ENCODE measurements at places on chromosomes 13 and 19.

DNA sequence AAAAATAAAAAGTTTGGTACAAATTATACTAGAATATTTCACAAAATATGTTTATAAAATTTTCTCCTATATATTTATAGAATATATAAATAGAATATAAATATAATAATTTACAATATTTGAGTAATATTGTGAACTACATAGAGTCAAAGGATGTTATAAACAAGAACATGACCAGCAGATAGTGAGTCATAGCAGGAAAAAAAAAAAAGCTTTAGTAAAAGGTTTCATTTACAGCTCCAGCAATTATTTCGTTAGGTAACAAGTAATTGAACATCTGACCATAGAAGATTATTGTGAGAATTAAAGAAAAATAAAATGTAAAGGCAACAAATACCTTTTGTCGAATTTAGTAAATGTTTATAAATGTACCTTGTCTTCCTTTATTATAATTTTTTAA is 864.1 kb downstream of the PCDH17 start:
- DNase-seq = no peak

- no peak for DNase-seq
These were observed 108.5 kb downstream of the SOX1 start for GRCh38 chr13:112175162-112176075.

- no peak for DNase-seq
These were observed 233.1 kb downstream of the ZNF536 start for GRCh38 chr19:30605333-30605732.

DNA sequence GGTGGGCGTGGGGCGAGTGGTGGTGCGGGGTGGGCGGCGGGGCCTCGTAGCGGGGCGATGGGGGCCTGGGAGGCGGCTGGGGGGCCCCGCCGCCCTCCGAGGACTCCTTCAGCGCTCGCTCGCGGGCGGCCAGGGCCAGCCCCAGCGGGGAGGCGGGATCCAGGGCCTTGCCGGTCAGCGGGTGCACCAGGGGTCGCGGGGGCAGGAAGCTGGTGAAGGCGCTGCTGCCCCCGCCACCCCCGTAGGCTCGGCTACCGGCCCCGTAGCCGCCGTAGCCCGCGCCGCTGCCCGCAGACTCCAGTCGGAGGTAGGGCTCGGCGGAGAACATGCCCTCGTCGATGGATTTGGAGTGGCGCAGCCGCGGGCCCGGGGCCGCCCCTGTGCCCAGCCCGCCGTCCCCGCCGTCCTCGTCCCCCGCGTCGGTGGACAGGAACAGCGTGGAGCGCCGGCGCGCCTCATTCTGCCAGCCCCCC is 18.6 kb downstream of the C19orf81 start:
- DNase-seq = no peak

- no peak for DNase-seq
These were observed 9.6 kb downstream of the BCAM start for GRCh38 chr19:44818466-44819031.

DNA sequence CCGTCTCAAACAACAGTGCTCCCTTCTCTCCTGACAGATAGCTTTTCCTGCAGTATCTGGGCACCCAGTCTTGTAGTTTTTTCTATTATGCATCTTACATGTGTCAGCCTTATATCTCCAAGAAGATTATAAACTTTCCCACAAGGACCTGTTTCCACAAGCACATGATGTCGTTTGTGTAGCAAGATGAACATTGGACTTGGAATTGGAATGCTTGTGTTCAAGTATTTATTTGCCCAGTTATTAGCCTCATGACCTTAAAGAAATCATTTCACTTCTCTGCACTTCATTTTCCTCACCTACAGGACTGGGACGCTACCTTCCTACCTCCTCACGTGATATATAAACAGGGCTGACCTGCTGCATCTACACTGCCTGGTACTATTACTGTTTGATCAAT is 21.5 kb downstream of the SHISA2 start:
- DNase-seq = no peak

- DNase-seq = no peak
These were observed 503 bp upstream of the SLC7A9 start for GRCh38 chr19:32869966-32870573.

- DNase-seq = no peak
These were observed 593 bp downstream of the ATG4D start for GRCh38 chr19:10544242-10544752.

GRCh38 chr13:26899202-26899601 is 138.6 kb upstream of the GPR12 start:
- DNase-seq = no peak

- no peak for DNase-seq
These were observed 35.5 kb downstream of the DOT1L start for GRCh38 chr19:2199215-2199614.

- no peak for DNase-seq
These were observed 14.2 kb downstream of the FCAR start for GRCh38 chr19:54888239-54888638.

GRCh38 chr13:33257841-33258807 is 27.4 kb downstream of the STARD13 start:
- DNase-seq = no peak

- no peak for DNase-seq
These were observed 1.7 kb upstream of the PLEKHG2 start for GRCh38 chr19:39410831-39411080.

DNA sequence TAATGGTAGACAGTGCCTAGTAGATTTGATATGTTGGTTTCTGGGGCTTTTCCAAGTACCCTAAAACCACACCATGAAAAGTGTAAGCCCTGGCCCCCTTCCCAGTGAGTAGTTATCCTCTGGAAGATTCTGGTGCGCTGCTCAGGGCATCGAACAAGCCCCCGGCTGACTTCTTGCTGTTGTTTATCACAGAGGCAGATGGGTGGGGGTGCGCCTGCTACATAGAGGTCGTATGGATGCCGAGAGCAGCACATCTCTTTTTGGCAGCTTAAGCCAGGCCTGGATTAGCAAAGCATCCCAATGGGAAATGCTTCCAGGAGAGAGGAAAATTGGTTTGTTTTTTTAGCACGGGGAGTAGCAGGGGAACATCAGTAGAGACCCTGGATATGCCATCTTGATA is 26.3 kb upstream of the SPATA13 start:
- DNase-seq = no peak

- DNase-seq = peak; percentile 81
These were observed 1.5 kb upstream of the MYO1F start for GRCh38 chr19:8578642-8579265.

- no peak for DNase-seq
These were observed 19.2 kb downstream of the CEACAM6 start for GRCh38 chr19:41774515-41774980.

DNA sequence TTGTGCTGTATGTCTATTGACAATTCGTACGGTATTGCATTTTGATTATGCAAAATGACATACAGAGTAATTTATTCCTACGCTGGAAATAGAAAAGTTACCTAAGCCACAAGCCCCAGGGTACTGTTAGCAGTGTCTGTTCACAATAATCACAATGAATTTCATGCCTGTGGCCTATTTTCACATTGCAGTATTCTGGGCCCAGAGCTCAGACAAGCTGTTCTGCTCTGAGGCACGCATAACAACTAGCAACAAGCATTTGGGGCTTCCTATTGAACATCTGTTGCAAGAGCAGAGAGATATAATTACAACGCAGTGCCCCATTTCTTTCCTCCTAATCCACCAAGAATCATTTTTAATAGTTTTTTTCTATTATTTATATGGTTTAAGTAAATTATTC is 158.9 kb upstream of the SGCG start:
- no peak for DNase-seq

GRCh38 chr19:16366433-16367260 is 42.0 kb downstream of the KLF2 start:
- no peak for DNase-seq

GRCh38 chr19:17755977-17756670 is 4.8 kb downstream of the FCHO1 start:
- no peak for DNase-seq

- DNase-seq = no peak
These were observed 740.5 kb downstream of the SLITRK5 start for GRCh38 chr13:88411696-88412095.

GRCh38 chr13:86082121-86082520 is 282.9 kb upstream of the SLITRK6 start:
- no peak for DNase-seq

- no peak for DNase-seq
These were observed 9.9 kb downstream of the APOC1 start for GRCh38 chr19:44924243-44924725.

DNA sequence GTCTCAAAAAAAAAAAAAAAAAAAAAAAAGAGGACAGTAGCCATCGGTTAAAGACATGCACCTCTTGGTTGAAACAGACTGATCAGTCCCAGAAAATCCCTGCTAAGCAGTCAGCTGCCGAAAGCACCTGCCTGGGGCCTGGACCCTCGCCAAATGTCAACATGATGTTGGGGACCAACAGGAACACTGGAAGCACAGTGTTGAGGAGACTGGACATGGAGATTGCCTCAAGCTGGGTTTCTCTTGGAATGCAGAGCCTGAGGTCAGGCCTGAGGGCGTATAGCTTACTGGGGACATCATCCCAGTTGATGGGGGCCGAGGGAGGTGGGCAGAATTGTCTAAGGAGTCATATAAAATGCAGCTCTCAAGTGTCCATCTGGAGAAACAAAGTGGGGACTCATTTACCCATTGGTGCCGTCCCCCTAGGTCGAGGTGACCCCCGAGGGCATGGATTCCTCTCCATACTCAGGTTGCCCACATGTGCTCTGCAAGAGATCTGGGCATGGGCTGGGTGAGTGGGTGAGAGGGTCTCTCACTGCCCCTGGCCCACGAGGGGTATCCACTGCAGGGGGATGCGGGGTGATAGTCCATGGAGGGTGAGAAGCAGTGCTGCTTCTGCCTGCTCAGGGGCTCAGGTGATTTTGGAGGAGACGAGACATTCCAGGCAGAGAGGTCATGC is 164.5 kb downstream of the URI1 start:
- no peak for DNase-seq

DNA sequence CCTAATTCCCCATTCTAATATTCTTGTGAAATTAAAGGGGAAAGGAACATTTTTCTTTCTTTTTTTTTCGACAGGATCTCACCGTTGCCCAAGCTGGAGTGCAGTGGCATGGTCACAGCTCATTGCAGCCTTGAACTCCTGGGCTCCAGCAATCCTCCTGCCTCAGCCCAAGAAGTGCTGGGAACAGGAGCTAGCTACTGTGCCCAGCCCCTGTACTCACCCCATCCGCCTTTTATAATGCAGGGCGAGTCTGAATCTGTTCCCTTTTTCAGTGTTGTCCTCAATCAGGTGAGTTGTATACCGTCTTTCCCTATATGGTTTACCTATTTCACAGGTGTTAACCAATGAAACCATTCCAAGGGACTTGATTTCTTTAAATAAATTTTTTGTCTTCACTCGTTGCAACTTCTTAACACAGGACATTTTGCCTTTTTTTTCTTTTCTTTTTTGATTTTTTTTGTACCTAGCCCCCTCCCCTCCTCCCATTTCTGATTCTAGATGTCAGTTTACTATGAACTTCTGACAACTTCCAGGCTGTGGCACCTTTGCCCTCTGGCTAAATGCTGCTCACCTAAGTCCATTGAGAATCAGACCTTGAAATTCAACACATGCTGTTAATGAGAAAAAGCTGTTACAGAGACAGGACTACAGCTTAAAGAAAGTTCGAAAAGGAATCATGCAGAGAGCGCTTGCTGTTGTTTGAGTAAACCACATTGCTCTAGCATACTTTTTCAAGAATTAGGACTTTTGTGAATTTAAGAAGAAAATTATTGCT is 562.1 kb upstream of the KLF12 start:
- no peak for DNase-seq
